ENCODE measurements at places on chromosomes 12 and 14.

DNA sequence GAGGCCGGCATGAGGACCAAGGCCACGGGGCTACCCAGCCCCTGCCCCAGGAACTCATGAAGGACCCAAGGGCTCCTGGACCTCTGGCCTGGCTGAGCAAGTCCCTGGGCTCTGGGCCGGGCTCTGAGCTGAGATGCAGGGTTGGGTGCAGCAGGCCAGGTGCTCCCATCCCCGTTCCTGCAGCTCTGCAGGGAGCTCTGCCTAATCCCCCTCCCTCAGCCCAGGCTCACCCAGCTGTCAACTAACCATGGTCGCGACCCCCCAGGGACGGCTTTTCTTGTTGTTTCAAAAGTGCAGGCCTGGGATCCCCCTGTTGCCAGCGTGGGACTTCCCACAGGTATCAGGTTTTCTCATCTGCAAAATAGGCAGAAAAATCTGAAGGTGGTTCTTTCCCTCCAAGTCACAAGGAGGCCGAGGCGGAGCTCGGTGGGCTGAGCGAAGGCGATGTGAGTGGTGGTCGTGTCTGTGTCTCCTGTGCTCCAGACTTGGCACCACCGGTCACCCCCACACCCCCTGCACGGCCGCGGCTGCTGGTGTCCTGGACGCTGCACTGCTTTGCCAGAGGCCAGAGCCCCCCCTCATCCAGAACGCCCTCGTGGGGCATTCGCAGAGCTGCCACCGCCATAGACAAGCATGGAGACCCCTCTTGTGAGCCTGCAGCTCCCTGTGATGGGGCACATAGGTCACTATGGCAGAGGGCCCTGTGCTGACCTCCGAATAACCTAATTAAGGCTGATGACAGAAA is 22.5 kb upstream of the GALNT9 start:
- no peak for DNase-seq

DNA sequence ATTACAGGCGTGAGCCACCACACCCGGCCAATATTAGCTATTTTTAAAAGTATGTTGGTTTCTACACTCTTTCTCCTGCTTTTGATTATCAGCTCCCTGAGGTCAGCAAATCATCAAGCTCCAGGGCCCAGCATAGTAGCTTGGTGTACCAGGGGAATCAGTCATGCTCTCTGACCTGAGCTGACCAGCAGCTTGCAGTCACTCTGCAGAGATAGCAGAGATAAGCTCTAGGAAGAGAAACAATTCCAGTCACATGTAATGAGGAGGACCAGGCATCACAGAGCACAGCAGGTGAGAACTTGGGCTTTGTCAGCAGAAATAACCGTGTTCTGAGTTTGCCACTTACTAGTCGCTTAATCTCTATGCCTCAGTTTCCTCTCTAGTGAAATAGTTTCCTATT is 8.5 kb downstream of the PLEKHD1 start:
- no peak for DNase-seq

GRCh38 chr14:100577321-100577985 is 9.8 kb downstream of the BEGAIN start:
- no peak for DNase-seq

GRCh38 chr12:123062681-123063486 is 82.4 kb downstream of the ARL6IP4 start:
- DNase-seq, result no peak

- DNase-seq, result peak; percentile 80
Observed at GRCh38 chr14:68307790-68308168, 485.1 kb downstream of the ZFP36L1 start.

GRCh38 chr12:18562531-18562930 is 175.3 kb downstream of the PLCZ1 start:
- no peak for DNase-seq

- no peak for DNase-seq
Observed at GRCh38 chr14:42710071-42710470, 1103.4 kb downstream of the LRFN5 start.

DNA sequence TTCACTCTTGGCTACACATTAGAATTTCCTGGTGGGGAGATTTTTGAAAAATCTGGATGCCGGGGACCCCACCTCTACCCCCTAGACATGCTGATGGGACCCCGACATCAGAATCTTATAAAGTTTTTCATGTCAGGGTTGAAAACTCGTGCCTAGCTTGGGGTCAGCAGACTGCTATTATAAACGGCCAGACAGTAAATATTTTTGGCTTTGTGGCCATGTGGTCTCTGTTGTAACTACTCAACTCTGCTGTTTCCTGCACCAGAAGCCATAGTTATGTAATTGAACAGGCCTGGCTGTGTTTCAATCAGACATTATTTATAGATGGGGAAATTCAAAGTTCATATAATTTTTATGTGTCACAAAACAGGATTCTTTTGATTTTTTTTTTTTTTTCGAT is 41.6 kb downstream of the ACACB start:
- DNase-seq, result no peak

GRCh38 chr12:5102261-5102789 is 58.6 kb downstream of the KCNA5 start:
- DNase-seq, result no peak

- peak; percentile 67 for DNase-seq
Observed at GRCh38 chr14:99729991-99730875, 46.1 kb downstream of the CYP46A1 start.

GRCh38 chr14:69619012-69619411 is 7.6 kb downstream of the SUSD6 start:
- no peak for DNase-seq

GRCh38 chr12:124796303-124796960 is 67.2 kb downstream of the SCARB1 start:
- no peak for DNase-seq

DNA sequence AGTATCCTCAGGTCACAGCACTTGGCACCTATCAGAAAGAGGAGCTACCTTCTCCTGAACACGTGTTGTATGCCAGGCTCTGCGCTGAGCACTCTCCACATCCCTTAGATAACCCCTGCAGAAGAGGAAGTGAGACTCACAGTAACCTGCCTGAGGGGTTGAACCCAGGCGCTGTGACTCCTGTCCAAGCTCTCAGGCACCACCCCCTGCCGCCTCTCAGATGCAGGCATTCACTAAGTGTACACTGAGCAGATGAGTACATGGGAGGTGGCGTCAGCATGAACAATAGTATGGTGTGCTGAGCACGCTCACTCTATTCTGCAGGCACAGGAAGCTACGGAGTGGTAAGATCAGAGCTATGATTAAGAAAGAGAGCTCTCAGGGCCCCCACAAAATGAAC is 21.0 kb upstream of the RIC8B start:
- DNase-seq, result peak; percentile 44

DNA sequence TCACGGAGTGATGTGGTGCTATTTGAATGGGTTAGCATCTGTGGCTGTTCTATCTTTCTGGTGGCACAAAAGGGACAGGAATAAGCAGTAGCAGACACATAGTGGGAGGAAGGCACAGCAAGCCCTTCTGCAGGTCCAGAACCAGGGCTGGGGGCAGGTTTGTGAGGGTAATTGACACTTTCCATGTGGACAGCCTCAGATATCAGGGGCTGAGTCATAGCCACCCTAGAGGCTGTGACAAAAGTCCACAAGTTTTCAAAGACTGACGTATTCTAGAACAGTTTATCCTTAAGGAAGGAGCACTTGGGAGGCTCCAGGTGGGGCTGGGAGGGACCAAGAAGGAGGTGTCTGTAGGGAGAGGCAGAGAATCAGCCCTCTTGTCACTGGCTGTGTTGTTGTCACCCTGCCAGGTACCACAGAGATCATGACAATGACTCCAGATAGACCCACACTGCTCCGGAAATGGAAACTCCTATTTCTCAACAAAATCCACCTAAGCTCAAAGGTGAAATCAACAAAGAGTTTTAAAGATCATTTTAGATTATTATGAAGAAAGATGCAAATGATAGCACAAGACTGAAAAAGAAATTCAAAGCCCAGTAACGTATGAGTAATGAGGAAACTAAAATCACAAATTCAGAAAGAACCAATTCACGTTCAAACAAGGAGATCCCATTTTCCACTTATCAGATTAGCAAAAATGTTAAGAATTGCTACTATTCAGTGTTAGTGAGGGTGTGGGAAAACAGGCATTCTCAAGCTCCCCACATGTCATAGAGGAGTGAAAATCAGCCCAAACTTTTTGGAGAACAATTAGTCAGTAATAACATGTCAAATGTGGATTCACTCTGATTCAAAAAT is 48.3 kb downstream of the NFKBIA start:
- no peak for DNase-seq

- DNase-seq, result no peak
Observed at GRCh38 chr12:123997033-123997822, 24.2 kb downstream of the ZNF664 start.

GRCh38 chr12:119463211-119463926 is 128.8 kb downstream of the CCDC60 start:
- DNase-seq, result no peak

- no peak for DNase-seq
Observed at GRCh38 chr12:27593266-27593665, 69.3 kb downstream of the PPFIBP1 start.
